GM12864 (cell line): ENCODE measurements at places on chromosomes 6 and 20.
A peak's percentile ranks its signal among the peaks of the same experiment; 100 is the strongest.

GRCh38 chr20:47774131-47774777, 11.0 kb downstream of the SULF2 start:
- no peak for DNase-seq

- DNase-seq, result no peak
These were observed 7.0 kb downstream of the BPIFB2 start for GRCh38 chr20:33014336-33015113.

- no peak for DNase-seq
These were observed 630.3 kb upstream of the MAN1A1 start for GRCh38 chr6:119979862-119980261.

DNA sequence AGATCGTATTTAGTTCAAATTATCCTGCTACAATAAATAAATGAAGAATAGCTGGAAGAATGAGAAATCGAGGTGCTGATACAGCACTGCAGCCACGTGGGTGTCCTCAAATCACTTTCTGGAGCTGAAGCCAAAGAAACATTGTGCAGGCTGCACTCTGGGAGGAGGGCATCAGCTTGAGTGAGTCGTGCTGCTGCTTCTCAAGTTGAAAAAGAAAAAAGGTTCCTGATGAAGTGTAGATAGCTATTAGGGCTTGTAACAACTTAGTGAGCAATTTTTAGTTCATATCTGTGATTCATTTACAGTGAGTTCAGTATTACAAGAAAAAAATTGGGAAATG, 40.5 kb downstream of the DSE start:
- DNase-seq, result no peak

- DNase-seq, result no peak
These were observed 63.3 kb downstream of the PSMB1 start for GRCh38 chr6:170489836-170490235.

DNA sequence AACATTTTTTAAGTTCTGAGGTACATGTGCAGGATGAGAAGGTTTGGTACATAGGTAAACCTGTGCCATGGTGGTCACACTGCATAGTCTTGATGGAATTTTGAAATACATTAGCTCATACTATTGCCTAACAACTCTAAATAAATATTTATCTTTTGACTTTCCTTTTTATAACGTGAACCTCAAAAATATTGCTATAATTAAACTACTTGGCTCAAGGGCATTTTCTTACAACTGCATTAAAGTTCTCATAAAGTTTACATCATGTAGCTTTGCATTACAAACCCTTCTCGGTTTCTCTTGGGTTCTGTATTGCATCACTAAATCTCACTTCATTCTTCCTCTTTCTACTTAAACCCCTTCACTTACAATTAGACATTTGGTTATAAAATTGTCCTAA, 636.0 kb upstream of the PTCHD4 start:
- DNase-seq, result no peak

GRCh38 chr20:3970016-3970415, 45.3 kb downstream of the RNF24 start:
- DNase-seq, result no peak

DNA sequence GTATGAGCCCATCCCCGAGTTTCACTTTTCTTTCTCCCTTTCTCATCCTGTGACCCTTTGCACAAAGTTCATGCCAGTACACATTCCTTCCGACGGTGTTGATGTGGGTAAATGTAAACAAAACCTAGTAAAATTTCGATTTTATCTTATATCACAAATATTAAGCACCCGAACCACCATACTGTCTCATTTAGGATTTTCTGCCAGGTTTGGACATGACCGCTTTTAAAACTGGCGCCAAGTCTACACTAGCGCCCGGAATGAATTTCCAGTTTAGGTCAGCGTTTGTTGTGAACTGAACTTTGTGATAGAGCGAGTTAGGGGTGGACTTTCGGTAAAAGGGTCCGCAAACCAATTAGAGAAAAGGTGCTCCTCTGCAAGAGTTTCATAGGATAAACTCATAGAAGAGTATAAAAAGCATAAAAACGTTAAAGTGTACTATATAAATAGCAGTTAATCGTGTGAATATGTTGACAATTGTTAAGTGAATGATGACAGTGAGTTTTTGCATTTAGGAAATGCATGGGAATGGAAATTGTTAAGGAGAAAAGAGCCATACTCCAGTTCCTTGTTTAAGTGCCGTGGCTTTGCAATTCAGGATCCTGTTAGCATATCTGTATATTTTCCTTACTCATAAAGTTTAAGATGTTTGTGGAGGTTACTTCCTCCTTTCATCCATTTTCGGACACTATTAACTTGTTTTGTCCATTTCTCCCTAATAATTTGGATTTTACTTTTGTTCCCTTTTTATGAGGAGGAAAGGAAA, 937 bp downstream of the AKAP7 start:
- no peak for DNase-seq

- no peak for DNase-seq
These were observed 80.1 kb downstream of the RIPOR3 start for GRCh38 chr20:50611128-50611810.

- DNase-seq, result no peak
These were observed 599.4 kb upstream of the CITED2 start for GRCh38 chr6:139973669-139974344.

DNA sequence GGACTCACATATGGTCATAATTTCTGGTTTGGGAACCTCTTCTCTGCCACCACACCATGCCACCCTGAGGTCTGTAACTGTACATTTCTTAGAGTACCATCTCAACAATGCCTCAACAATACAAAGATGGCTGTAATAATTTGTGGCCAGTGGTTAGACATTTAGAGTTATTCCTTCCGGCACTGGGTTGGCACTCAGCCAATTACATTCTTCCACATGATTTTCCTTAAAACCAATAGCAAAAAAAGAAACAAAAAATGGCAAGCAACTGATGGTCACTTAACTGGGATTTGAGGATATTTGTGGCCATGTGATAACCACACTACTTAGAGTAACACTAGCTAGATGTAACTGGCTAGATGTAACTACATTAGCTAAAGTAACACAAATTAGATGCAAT, 79.9 kb downstream of the SEL1L2 start:
- DNase-seq, result no peak

- DNase-seq, result no peak
These were observed 1.4 kb downstream of the PDE10A start for GRCh38 chr6:165661664-165662025.

- peak; percentile 22 for DNase-seq
These were observed 195.0 kb downstream of the CD83 start for GRCh38 chr6:14312587-14312986.

DNA sequence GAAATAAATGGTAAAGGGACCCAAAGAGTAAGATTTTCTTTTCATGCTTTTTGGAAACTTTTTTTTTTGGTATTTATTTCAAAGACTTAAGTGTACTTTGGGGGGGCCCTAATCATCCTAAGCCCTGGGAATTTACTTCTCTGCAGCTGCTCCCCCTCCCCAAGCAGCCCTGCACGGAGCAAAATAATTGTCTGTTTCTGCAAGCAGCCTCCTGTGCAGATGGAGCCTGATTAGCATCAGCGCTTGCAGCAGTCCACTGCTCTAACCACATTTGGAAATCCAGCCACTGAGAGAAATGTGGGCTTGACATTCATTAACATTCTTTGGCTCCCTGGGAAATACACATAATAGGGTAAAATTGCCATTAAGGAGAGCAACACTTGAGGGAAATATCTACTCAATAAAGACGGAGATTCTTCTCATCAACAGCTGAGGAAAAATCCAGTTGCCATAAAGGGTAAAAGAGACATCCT, 309.2 kb upstream of the MAP3K7 start:
- DNase-seq, result no peak

- no peak for DNase-seq
These were observed 42.3 kb downstream of the TBPL1 start for GRCh38 chr6:133995296-133995695.

- no peak for DNase-seq
These were observed 19.0 kb downstream of the TTPAL start for GRCh38 chr20:44494681-44495080.

DNA sequence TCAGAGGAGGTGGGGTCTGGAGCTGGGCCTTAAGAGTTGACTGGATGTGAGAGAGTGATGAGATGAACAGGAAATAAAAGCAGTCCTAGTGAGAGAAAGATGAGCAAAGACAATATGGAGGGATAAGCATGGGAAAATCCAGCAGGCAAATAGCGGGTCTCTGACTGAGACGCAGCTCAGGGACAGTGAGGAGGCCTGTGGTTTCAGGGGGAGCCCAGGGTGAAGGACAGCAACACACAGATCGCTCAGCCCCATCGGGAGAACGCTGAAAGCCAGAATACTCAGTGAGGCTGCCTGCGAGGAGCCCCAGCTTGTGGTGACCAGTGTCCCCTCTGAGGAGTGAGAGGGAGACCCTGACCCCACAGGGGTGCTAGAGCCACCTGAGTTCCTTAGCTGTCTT, 16.8 kb upstream of the DCDC2 start:
- no peak for DNase-seq

DNA sequence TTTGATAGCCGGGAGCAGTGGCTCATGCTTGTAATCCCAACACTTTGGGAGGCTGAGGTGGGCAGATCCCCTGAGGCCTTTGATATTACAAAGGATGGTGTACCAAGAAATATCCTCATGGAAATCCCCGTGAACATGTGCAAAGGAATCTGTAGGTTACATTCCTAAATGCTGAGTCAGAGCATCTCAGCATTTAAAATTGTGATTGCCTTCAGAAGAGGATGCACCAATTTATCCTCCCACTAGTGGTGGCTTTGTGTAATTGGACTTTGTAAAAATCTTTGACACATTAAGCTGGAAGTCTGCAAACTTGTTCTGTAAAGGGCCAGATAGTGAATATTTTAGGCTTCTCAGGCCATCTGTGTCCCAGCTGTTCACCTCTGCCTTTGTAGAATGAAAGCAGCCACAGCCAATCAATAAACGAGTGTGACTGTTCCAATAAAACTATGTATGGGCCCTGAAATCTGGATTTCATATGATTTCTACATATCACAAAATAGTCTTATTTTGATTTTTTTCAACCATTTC, 11.8 kb downstream of the TMEM14B start:
- no peak for DNase-seq

DNA sequence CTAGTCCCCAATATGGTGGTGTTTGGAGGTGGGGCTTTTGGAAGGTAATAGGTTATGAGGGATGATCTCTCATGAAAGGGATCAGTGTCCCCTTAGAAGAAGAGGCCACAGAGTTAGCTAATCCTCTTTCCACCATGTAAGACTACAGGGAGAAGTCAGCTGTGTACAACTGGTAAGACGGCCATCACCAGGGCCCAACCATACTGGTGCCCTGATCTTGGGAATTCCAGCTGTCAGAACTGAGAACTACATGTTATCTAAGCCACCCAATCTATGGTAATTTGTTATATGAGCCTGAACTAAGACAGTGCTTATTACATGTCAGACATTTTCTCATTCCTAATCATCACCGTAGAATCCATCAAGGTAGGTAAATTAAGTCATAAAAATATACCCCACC, 77.7 kb upstream of the ZNF217 start:
- DNase-seq, result no peak

DNA sequence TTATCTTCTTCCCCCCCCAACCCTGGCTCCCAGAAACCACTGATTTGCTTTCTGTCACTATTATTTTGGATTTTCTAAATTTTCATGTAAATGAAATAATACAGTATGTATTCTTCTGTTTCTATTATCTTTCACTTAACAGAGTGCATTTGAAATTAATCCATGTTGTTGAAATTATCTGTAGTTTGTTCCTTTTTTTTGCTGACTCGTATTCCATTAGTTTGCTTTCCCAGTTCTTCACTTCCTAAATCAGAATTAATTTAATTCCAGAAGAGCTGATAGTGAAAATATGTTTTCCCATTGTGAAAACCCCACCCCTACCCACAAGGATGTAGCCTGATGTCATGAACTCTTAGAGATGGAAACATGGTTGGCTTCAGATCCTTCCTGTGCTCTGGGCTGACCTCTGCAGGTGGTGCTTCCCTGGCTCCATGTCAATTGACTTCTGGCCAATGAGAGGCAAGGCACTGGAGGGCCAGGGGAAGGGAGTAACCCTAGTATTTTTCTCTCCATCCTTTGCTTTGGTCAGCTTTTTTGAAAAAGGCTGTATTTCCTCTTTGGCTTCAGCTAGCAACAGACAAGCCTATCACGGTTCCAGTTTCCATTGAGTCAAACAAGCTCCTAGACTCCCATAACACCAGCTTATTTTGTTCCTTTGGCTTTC, 244.4 kb upstream of the HSF2 start:
- DNase-seq, result no peak

GRCh38 chr6:45420083-45420908, 42.6 kb upstream of the SUPT3H start:
- no peak for DNase-seq

DNA sequence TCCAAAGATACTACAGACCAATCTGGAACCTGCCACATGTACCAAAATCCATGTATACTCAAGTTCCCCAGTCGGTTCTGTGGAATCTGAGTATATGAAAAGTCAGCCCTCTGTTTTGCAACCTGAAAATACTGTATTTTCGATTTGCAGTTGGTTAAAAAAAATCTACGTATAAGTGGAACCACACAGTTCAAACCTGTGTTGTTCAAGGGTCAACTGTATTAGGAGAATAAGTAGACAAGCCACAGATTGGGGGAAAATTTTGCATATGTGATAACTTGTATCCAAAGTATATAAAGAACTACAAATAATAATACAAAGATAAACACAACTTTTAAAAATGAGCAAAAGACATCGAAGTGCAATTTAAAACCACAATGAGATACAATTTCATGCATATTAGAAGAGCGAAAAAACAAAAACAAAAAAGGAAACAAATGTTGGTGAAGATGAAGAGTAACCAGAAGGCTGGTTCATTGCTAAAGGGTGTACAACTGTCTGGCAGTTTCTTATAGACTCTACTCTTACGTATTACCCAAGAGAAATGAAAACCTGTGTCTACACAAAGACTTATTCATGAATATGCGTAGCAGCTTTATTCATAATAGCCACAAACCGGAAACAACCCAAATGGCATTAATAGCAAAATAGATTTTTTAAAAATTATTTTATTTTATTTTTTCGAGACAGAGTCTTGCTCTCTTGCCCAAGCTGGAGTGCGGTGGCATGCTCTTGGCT, 180.8 kb downstream of the BCAS1 start:
- no peak for DNase-seq

DNA sequence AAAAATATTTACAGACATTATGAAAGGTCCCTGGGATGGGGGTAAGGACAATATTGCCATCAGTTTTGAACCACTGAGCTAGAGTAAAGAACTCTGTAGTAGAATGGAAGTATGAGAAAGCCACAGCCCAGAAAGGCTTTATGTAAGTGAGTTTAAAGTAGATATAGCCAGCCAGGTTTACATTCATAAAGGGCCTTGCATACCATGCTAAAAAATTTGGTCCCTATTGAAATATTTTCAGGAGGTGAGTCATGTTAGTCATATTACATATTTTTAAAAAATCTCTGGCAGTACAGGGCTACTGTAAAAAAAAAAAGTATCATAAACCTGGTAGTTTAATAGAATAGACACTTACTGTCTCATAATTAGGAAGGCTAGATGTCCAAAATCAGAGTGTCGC, 3.5 kb downstream of the ZKSCAN8 start:
- no peak for DNase-seq

DNA sequence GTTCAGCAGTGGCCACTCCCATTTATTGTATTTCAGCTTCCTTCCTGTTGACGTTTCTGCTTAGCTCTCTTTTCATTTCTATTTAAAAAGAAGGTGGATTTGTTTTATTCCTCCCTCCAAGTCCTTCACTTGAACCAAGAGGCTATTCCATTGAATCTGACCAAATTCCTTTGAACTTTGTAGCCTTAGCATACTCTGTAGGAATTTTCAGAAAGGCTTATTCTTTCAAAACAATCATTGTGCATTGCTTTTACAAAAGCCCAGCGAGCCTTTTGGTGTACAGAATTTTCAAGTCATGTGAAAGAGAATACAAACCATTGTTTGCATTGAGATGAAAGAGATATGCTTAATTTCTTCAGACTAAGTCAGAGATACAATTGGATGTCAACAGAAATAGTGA, 151.0 kb upstream of the INSM1 start:
- no peak for DNase-seq
